Right cardiac atrium (tissue), 5 donors: ENCODE measurements at places on chromosomes 11 and 22. TPM values are rescaled to one million over a fixed set of nuclear protein-coding genes. Genes with fewer than 3 reads are reported as not detected.

DNA sequence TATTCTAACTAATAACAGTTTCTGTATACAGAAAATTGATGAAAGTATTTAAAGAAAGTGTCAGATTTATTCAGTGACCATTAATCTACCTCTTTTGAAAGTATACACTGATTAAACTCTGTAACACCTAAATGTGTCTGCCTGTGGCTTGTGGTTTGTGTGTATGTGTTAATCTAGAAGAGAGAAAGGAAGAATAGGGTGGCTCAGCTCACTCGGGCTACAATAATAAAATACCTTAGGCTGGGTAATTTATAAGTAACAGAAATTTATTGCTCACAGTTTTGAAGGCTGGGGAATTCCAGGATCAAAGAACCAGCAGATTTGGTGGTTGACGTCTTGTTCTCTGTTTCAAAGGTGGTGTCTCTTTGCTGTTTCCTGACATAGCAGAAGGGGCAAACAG lies 13.6 kb upstream of the OR5AS1 start:
- no peak for DNase-seq

GRCh38 chr11:78061088-78061920 lies 2.4 kb upstream of the THRSP start:
- DNase-seq: peak; percentile 73

DNA sequence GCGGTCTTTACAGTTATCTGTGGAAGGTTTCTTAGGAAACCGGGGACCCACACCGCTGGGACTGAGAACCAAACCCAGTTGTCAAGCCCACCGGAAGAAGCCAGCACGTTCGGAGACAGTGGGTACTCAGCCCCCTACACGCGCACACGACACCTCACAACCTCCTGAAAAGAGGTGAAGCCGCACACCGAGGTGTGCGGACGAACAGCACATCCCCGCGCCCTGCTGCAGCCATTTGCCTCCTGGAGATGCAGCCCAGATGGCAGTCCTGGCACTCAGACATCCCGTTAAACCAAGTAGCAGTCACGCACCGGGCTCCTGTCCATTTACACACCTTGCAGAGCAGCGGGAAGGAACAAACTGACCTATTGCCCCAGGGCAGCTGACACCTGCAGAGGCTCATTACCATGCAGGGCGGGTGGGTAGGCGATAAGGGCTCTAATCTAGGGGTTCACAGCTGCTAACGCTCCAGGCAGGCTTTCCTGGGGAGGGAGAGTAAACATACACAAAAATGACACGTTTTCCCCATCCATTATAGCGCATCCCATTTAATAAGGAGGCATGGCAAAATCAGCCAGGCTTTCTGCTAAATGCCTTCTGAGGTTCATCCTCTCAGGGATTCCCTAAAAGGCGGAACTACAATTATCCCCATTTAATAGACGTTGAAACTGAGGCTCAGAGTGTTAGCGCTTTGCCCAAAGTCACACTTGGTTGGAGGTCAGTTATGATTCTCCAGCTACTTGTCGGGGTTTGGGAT lies 864 bp upstream of the EHBP1L1 start:
- DNase-seq: peak; percentile 66

DNA sequence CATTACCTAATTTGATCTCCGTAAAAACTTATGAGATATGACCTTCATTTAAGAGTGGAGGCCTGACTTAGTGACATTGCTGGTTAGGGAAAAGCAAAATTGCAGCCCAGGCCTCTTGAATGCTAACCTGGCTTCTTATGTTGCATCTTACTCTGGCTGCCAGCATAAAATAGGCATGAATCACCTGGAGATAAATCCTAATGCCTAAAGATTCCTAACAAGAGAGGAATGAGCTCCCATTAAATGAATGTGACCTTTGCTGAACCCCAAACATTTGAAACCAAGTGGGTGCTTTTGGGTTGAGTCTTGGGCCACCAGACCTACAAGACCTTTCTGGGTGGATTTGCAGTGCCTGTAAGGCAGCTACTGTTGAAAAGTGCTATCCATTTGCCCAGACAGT lies 1145.6 kb upstream of the TENM4 start:
- DNase-seq: no peak

DNA sequence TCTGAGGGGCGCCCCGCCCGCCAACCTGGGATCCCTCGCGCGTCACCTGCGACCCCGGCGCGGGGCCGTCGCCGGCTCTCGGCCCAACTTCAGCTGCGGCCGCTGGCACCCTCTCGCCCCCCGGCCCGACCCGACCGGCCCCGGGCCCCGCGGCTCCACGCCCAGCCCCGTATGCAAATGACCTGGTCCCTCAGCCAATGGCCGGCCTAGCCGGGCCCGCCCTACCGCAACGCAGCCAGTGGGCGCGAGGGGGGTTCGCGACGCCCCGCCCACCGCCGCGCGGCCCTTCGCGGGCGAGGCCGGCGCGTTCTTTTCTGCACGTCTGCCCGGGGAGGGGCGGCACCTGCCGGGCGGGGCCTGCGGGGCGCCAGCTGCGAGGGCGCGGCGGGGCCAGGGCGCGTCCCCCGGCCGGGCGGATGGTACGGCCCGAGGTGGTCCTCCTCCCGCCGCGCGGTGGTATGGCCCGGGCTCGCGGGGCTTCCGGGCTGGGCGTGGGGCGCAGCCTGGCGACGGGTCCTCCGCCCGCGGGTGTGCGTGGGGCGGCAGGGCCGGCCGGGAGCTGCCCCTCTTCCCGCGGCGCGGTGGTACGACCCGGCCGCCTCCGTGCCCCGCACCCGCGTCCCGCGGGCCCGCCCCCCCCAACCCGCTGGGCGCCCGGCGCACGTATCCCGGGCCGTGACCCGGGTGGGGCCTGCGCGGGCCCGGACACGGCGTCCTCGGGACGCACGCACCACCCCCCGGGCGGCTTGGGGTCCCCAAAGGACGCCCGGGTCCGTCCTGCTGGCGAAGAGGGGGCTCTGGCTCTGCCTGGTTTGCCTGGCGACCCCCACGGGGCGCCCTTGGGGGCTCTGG lies 7.7 kb upstream of the PHRF1 start:
- DNase-seq: peak; percentile 95

- peak; percentile 71 for DNase-seq
Measured at GRCh38 chr11:128482512-128483191, 104.7 kb downstream of the ETS1 start.

GRCh38 chr22:23826510-23827350 lies 12.1 kb downstream of the DERL3 start:
- no peak for DNase-seq

- no peak for DNase-seq
Measured at GRCh38 chr11:101288392-101288791, 158.8 kb upstream of the PGR start.

GRCh38 chr11:65260756-65261590 lies 789 bp upstream of the POLA2 start:
- DNase-seq: no peak

DNA sequence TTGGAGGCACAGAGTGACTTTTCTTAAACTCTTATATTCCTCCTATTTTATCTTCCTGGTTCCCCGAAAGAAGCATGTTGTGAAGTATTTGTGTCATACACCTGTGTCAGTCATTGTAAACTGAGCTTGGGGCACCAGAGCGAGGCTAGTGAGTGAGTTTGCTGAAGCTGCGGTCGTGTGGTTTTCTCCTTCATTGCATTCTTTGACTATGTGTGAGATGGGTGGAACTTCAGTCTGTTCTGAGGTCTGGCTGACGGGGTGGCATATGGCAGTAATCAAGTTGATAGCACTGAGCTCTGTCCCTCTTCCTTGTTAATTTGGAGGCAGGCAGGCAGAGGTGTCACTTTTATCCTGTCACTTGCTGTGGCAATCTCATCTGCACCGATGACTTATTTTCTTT lies 4.2 kb downstream of the VPS26B start:
- DNase-seq: no peak

DNA sequence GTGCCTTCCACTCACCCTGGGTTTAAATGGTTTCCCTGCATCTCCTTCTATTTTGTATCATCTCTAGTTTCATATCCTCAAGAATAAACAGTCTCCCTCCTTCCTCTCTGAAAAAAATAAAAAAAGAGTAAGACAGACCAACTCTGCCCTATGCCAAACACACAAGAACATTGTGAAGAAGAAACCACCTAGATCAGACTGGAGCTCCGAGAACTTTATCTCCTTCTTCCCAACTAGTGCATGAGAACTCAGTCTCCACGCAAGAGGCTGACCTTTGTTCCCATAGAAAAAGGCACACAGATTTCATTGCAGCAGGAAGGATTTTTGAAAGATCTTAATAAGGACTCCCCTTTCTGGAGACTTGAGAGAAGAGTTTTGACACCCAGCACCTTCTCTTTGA lies 8.7 kb upstream of the PEX26 start:
- DNase-seq: no peak

- no peak for DNase-seq
Measured at GRCh38 chr22:20422271-20423007, 15.2 kb downstream of the SCARF2 start.

The MYO7A gene
- total RNA-seq: 6.5 TPM

The SLC22A8 gene
- total RNA-seq: not detected

The SART1 gene
- 38.2 TPM for total RNA-seq

The CLMP gene
- total RNA-seq: 5.0 TPM

The BAD gene
- 87.5 TPM for total RNA-seq
